ENCODE measurements at places on chromosomes 16 and 17.

DNA sequence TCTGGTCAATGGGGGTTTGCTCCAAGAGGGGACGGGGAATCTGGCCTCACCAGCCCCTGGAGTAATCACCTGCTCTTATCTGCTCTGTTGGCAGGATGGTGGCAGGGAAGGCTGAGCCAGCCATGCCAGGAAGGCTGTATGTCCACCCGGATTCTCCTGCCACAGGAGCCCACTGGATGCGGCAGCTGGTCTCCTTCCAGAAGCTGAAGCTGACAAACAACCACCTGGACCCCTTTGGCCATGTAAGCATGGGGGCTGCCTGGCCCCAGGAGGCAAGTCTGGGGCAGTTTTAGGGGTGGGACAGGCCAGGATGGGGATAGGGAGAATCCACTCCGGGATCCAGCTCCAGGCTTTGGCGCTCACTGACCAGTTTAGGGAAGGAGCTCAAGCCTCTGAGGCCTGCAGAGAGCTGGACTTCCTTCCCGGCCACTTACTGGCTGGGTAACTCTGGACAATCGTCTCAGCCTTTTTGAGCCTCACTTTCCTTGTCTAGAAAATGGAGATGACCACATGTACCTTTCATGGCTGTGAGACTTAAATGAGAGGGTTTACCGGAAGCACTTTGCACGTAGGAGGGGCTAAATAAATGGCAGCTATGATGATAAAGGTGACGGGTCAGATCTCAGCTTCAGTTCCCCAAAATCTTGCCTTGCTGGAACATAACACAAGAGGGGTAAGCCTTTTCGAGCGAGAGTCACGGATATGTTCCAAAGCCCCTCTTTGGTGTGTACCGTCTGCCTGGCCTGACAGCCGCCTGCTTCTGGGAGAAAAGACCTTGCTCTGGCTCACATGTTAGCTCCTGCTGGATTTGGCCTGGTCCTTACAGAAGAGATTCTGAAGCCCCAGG is 15.4 kb downstream of the TBX4 start:
- DNase-seq, result no peak

GRCh38 chr16:48383877-48384519 is 1.2 kb downstream of the SIAH1 start:
- peak; percentile 60 for DNase-seq

GRCh38 chr17:67644061-67644460 is 73.7 kb upstream of the NOL11 start:
- DNase-seq, result no peak

DNA sequence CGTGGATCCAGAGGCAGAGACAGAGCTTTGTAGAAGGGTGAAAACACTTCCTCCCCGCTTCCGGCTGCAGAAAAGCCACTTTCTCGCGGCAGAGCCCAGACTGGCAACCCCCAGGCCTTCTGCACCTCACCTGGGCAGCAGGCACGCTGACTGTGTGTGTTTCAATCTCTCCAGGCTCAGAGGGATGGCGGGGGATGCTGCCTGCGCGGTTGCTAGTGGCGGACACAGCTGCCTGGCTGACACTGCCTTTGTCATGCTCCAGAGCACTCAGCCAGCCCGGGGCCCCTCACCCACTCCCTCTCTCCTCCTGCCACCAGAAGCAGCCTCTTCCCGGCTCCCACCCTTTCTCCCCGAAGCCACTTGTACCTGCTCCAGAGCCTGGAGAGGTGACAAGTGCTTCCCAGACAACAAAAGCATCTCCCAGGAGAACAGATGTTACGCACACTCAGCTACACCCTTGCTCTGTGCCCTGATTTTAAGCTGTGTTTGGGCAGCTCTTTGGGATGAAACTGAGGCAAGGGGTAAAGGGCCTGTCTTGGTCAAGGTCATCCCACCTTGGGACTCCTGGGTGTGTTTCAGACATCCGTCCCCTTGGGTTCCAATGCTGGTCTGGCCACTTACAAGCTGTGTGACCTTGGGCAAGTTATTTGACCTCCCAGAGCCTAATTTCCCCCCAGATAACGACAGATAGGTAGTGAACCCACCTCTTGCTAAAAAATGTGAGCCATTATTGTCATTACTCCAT is 9.2 kb upstream of the GLIS2 start:
- no peak for DNase-seq

All from renal cortical epithelial cell (primary cell).